Stimulated activated CD4-positive, alpha-beta T cell treated with anti-CD3 and anti-CD28 coated beads, TNF-alpha, amount 100 ng/mL, for 24 hours (primary cell): ENCODE measurements at places on chromosomes 13 and 19.
A peak's percentile ranks its signal among the peaks of the same experiment; 100 is the strongest.

- no peak for DNase-seq
Measured at GRCh38 chr13:109568339-109568818, 218.0 kb downstream of the IRS2 start.

DNA sequence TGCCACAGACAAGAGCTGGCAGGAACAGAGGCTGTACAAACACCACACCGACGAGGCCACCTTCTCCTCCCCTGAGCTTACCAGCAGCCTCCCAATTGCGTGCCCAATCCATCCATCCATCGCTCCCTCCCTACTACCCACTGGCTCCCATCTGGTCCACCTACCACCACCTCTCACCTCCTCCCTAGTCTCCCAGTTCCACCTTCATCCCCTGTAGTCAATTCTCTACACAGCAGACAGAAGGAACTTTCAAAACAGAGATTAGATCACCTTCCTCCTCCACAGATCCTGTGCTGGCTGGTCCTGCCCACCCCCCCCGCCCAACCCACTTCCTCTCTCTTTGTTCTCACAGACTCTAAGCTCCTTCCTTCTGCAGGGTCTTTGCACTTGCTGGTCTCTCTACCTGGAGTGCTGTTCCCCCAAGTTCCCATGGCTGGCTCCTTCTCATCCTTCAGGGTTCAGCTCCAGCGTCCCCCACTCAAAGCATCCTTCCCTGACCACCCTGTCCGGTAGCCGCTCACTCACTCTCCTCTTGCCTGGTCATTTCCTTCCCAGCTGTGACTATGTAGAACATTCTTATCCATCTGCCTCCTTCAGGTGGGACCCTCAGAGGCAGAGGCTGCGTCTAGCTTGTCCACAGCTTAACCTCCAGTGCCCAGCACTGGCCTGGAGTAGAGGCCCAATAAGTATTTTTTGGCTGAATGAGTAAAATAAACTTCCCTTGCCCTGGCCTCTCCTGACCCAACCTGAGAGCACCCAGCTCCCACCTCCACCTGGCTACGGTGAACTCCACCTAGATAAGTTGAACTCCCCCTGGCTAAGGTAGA lies 23.0 kb downstream of the PIN1 start:
- no peak for DNase-seq

DNA sequence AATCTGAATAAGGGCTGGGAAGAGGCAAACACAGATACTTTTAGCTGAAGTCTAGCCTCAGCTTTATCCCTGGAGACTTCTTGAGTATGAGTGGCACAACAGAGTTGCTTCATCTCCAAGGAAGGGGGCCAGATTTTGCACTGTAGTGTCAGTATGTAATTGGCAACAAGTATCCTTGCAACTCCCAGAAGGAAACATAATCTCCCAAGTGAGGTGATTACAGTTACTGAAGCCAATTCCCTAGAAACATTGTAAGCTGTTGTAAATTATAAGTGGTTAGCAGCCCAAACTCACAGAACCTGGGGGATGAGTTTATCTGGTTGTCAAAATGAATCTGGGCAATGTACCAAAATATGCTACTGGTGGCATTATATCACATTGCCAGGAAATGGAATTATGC lies 2065.7 kb upstream of the PCDH20 start:
- DNase-seq: no peak

GRCh38 chr19:49908480-49909420 lies 12.1 kb upstream of the IL4I1 start:
- no peak for DNase-seq

GRCh38 chr13:93955904-93956303 lies 523.6 kb downstream of the DCT start:
- DNase-seq: no peak

GRCh38 chr19:6227936-6228325 lies 51.8 kb downstream of the MLLT1 start:
- DNase-seq: no peak

- DNase-seq: no peak
Measured at GRCh38 chr19:58045411-58046050, 11.7 kb downstream of the ZSCAN1 start.

DNA sequence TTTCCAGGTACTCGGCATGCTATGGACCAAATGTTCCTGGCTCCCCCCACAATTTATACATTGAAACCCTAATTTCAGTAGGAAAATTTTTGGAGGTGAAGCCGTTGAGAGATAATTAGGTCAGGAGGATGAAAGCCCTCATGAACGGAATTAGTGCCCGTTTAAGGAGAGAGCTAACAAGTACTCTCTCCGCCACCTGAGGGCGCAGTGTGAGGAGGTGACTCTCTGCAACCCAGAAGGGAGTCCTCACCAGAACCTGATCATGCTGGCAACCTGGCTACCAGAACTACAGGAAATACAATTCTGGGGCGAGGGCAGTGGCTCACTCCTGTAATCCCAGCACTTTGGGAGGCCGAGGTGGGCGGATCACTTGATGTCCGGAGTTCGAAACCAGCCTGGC lies 397.8 kb downstream of the SLITRK5 start:
- DNase-seq: no peak

- no peak for DNase-seq
Measured at GRCh38 chr19:11408591-11408990, 10.5 kb downstream of the RGL3 start.

- DNase-seq: no peak
Measured at GRCh38 chr13:80571346-80572307, 230.7 kb upstream of the SPRY2 start.

DNA sequence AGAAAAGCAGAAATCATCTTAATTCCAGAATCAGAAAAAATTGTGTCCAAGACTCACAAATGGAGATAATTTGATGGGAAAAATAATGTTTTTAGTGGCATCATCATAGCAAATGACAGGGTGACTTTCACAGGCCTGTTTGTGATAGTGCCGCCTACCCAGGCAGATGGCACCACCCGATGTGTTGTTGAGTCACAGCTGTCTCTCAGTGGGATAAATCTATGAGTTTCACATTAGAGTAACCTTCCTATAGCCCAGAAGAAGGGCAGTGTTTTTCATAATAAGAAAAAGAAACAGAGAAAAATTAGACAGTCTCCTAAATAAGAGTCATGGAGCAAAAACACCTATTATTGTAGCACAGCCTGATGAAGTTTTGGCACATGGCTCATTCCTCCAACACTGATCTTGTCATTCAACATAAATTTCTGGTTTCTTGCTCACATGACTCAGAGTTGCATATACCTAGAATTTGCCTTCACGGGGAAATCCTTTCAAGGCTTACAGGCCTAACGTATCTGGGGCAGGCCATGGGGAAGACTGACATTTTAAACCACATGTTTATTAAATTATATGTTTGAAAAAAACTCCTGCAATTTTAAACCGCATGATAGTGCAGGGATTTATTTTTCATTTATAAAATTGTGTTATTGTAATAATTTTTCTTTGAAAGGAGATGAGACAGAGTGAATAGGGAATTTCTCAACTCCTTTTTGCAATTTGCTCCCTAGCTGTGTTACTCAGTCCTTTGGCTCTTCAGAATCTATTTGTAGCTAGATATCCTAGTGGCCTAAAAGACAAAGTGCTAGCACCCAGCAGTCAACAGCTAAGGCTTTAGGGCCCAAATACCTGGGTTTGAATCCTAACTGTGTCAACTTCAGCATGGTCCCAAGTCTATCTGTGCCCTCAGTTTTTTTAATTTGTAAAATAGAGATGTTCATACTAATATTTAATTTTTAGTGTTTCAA lies 393.7 kb downstream of the NDFIP2 start:
- DNase-seq: no peak

DNA sequence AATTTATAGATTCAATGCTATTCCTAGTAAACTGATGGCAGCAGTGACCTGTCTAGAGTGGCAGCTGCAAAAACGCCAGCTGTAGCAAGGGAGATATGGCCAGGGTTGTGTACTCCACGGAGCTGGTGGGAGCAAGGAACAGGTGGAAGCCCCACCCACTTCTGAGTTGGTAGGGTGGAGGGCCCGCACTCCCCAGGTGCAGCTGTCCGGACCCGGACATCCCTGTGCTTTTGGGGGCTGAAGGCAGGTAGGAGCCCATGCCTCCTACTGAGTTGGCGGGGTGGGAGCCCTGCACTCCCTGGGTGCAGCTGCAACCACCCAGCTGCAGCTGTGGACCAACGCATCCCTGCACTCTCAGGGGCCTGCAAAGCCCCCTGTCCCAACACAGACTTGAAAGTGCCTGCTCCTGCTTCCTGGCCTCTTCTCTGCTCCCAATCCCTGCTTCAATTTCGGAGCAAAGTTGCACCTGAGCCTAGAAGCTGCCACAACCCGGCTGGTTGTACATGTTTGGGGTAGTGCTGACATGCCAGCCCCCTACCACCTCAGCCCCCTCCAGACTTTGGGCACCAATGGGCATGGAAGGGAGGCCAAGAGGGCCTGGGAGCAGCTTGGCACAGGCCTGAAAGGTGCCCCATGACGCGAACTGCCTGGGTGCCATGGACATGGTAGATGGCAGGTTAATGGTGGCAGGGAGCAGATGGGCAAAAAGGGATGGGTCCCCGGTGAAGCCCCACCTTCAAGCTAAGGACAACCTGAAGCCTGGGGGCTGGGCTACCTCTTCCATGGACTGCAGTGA lies 19.8 kb downstream of the UGGT2 start:
- DNase-seq: no peak

- DNase-seq: no peak
Measured at GRCh38 chr19:28493884-28494283, 719.1 kb downstream of the UQCRFS1 start.

- no peak for DNase-seq
Measured at GRCh38 chr19:32971012-32971595, 654 bp downstream of the CEP89 start.

- no peak for DNase-seq
Measured at GRCh38 chr13:42279986-42280385, 8.0 kb downstream of the AKAP11 start.

GRCh38 chr13:95239283-95239682 lies 62.0 kb downstream of the ABCC4 start:
- DNase-seq: no peak

- no peak for DNase-seq
Measured at GRCh38 chr19:15838351-15838750, 22.9 kb upstream of the OR10H1 start.

DNA sequence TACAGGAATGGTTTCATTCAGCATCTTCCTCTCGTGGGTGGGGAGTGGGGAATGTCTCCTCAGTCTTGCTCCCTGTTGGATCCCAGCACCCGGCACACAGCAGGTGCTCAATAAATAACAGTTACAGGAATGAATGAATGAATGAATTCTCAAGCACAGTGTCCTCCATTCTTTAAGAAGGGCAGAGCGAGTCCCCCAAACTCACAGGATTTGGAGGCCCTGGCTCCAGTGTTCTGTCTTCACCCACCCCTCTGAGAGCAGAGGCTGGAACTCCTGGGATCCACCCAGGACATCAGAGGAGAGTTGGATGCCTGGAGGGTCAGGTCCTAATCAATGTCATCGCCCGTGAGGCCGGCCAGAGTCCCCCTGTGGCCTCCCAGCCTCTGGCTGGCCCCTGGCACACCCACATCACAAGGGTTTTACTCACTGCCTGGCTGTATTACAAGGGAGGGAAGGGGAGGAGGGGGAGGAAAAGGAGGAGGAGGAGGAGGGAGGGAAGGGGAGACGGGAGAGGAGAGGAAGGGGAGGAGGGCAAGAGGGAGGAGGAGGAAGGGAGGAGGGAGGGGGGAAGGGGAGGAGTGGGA lies 8.7 kb upstream of the CREB3L3 start:
- DNase-seq: no peak

GRCh38 chr13:44092078-44092970 lies 212.6 kb downstream of the LACC1 start:
- no peak for DNase-seq

GRCh38 chr13:63190219-63190618 lies 1774.6 kb upstream of the PCDH20 start:
- DNase-seq: no peak

GRCh38 chr19:44987148-44987675 lies 14.1 kb upstream of the RELB start:
- no peak for DNase-seq

GRCh38 chr19:7226739-7227138 lies 67.5 kb downstream of the INSR start:
- DNase-seq: no peak

GRCh38 chr13:34431827-34432581 lies 510.1 kb upstream of the NBEA start:
- no peak for DNase-seq

DNA sequence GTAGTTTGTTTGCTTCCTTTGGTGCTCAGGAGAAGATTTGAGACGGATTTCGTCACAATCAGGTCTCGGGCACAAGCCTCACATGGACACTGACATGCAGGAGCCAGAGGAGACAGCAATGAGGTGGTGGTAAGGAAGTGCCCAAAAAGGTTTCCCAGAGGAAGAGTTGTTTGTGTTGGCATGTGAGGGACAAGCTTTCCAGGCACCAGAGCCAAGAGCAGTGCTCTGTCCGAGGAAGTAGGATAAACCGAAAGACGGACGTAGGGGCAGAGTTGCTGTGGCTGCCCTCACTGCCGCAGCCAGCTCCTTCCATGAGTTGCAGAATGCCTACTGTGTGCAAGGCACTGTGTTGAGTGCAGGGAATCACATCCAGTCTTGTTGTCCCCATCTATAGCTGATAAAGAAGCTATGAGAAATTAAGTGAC lies 27.7 kb downstream of the SAE1 start:
- DNase-seq: no peak

GRCh38 chr13:110575322-110576069 lies 14.0 kb upstream of the RAB20 start:
- DNase-seq: peak; percentile 7

- peak; percentile 4 for DNase-seq
Measured at GRCh38 chr19:31054430-31054829, 294.8 kb downstream of the TSHZ3 start.

- no peak for DNase-seq
Measured at GRCh38 chr13:31355001-31355400, 155.2 kb downstream of the B3GLCT start.

DNA sequence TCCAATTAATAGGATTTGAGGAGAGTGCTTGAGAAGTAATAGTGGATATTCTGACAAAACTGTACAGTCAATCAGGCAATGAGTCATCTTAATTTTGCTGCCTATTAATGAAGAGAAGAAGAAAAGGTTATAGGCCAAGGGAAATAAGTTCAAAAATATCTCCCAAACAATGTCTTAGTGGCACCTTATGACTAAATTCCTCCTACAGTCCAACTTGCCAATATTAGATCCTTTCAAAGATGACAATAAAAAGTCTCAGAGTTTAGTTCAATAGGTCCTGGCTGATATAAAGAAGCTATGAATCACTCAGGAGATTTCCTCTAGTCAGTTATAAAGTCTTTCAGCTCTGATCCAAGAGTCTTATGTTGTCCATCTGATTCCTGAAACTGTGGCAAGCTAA lies 27.9 kb downstream of the UGGT2 start:
- DNase-seq: no peak

DNA sequence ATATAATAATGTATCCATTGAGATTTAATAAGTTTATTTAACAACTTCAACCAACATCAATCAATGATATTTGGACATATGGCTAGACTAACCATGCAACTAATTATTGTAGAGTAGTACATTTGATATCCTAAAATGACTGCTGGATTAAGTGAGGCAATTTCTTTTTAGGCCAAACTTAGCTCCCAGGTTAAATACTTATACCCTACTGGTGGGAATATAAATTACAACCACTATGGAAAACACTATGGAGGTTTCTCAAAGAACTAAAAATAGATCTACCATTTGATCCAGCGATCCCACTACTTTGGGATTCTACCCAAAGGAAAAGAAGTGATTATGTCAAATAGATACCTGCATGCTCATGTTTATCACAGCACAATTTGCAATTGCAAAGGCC lies 345.8 kb downstream of the RBM26 start:
- no peak for DNase-seq

- no peak for DNase-seq
Measured at GRCh38 chr13:41244556-41244955, 18.8 kb downstream of the MTRF1 start.
